ENCODE measurements at places on chromosomes 4 and X.

GRCh38 chr4:77021614-77022089, 54.1 kb downstream of the CCNI start:
- no peak for DNase-seq

GRCh38 chr4:142960126-142960525, 114.0 kb upstream of the INPP4B start:
- DNase-seq: no peak

DNA sequence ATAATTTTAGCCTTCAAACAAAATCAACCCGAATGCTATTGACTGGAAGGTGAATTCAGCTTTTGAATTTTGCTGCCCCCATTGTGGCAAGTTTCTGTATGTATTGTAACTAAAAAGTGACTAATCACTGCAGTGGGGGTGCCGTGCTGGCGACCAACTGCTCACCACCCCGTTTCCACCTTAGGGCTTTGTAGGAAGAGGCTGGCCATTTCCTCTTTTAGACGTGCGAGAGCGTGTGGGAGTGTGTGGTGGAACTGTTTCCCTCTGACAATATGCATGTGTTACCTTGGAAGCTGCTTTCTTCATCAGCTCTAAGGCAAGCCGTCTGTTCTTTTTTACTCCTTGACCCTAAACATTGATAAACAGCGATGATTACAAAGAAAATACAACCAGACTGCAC, 78.8 kb downstream of the SEL1L3 start:
- DNase-seq: no peak

DNA sequence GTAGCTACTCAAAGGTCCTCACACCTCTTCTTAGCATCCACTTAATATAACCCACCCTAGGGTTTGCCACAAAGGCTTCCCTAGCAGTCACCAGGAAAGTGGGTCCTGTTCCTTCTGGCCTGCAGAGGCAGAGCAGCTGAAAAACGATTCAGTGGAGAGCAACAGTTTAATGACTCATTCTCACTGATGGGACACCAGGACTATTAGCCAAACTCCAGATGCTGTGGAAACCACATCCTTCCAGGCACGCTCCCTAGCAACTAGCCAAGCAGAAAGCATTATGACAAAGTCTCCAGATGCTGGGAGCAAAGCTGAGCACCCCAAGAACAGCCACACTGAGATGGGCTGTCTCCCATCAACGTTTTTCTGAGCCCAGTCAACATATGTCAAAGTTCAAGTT, 30.3 kb upstream of the UTP14A start:
- no peak for DNase-seq

- DNase-seq: no peak
Observed at GRCh38 chr4:39043861-39044363, 11.7 kb upstream of the TMEM156 start.
